ENCODE measurements at places on chromosomes 3 and 15. TPM values are rescaled to one million over a fixed set of nuclear protein-coding genes. Genes with fewer than 3 reads are reported as not detected.

DNA sequence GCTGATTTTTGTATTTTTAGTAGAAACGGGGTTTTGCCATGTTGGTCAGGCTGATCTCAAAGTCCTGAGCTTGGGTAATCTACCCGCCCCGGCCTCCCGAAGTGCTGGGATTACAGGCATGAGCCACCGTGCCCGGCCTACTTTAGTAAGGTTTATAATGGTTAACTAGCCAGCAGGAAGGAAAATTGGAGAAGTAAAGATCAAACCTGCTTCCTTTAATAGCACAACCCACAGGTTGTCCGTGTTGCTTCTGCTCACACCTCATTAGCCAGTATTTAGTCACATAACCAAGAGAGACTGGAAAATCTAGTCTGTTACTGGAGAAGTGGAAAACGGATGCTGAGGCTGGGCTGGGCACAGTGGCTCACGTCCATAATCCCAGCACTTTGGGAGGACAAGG lies 51.9 kb upstream of the TBL1XR1 start:
- no peak for DNase-seq

GRCh38 chr15:27260523-27260922 lies 289.5 kb downstream of the GABRG3 start:
- no peak for DNase-seq

Gene CPNE4
- under 0.01 TPM for total RNA-seq

GRCh38 chr3:173045770-173046382 lies 95.2 kb downstream of the SPATA16 start:
- peak; percentile 10 for DNase-seq

Gene CPNE9
- total RNA-seq = not detected

GRCh38 chr3:182683453-182683852 lies 109.9 kb upstream of the ATP11B start:
- peak; percentile 77 for DNase-seq

Gene ALDH1L1
- total RNA-seq = 11.1 TPM

GRCh38 chr15:101470548-101471239 lies 18.8 kb downstream of the PCSK6 start:
- DNase-seq = no peak

DNA sequence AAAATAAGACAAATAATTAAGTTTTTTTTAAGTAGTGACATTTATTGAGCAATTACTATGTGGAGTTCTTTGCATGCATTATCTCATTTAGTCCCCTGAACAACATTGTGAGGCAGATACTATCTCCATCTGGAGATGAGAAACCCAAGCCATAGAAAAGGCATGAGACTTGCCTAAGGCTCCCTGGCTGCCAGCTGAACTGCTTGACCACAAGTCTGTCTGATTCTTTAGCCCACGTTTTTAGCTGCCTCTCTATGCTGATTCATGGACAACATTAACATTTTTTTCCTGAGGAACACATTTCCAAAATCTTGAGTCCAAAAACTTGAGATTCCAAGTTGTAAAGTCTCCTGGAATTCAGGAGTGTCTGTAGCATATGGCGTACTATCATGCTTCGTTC lies 263.6 kb upstream of the GOLGA6L4 start:
- no peak for DNase-seq
